ENCODE measurements at places on chromosomes 12 and 14.

- DNase-seq = no peak
Observed at GRCh38 chr14:104001003-104001402, 58.7 kb upstream of the RD3L start.

DNA sequence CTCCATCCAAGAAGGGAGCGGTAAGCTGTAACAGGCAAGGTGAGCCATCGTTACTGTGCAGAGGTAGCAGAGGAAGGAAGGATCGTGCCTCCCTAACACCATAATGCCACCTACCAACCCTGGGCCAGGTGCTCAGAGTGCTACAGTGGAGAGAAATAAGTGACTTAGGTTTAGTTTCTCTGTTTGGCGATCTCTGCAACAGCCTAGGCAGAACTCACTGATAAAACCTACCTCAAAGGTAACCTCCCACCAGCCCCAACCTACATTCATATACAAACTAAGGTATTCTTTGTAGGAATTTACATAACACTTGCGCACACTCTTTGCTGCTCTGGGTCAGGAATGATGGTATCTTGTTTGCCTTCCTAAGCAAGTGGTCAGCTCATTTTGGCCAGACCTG lies 93.4 kb upstream of the TMEM132D start:
- DNase-seq = no peak

GRCh38 chr12:65955452-65955851 lies 131.2 kb downstream of the HMGA2 start:
- no peak for DNase-seq

GRCh38 chr14:55754471-55754870 lies 174.5 kb downstream of the KTN1 start:
- DNase-seq = no peak

DNA sequence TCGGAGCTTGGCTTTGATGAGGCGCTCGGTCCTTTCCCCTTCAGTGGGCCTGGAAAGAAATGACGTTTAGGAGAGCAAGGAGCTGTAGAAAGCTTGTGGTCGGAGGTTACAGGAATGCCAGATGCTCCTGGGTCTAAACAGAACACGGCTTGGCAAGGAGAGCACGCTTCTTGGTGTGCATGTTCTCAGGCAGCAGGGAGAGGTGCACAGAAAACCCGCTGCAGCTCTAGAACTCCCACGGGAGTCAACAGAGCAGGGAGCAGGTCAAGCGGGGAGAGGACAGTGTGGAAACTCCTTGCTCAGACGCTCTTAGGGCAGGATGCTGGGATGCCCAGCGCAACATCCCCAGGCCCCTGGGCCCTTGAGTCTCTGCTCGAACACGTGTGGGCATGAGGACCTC lies 51.0 kb downstream of the SSH1 start:
- DNase-seq = no peak

- no peak for DNase-seq
Observed at GRCh38 chr12:109588461-109589239, 15.1 kb downstream of the MVK start.

DNA sequence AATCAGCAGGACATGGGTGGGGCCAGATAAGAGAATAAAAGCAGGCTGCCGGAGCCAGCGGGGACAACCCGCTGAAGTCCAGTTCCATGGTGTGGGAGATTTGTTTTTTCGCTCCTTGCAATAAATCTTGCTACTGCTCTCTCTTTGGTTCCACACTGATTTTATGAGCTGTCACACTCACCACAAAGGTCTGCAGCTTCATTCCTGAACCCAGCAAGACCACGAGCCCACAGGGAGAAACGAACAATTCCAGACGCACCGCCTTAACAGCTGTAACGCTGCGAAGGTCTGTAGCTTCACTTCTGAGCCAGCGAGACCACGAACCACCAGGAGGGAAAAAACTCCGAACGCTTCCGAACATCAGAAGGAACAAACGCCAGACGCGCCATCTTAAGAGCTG lies 2.8 kb upstream of the CNIH1 start:
- DNase-seq = no peak

DNA sequence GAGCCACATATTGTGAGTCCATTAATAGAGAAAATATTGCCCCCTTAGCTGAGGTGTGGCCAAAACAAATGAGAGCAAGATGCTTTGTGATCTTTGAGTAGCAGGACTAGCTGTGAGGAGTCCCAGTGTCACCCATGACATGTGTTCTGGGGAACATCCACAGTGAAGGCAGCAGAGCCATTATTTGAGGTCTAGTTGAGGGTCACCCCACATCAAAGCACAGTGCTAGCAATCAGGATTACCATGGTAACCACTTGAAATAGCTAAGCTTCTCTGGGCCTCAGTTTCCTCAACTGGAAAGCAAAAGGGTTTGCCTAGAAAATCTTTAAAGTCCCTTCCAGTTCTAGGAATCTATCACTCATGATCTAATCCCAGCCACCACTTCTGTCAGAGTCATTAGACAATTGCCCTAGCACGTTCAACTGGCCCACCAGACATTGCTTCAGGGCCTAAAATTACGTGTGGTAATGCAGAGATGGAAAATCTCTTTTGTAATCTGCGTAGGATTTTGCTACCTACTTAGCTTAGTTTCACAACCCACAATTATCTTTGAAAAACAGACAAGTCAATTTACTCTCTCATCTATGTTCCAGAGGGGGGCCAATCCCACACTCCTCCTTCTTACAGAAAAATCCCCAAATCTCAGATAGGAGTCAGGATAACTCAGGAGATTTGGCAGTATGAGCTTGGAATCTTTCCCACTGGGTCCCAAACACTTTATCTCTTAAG lies 251.2 kb upstream of the EGLN3 start:
- DNase-seq = no peak

- DNase-seq = no peak
Observed at GRCh38 chr14:52531481-52531880, 20.8 kb downstream of the TXNDC16 start.

DNA sequence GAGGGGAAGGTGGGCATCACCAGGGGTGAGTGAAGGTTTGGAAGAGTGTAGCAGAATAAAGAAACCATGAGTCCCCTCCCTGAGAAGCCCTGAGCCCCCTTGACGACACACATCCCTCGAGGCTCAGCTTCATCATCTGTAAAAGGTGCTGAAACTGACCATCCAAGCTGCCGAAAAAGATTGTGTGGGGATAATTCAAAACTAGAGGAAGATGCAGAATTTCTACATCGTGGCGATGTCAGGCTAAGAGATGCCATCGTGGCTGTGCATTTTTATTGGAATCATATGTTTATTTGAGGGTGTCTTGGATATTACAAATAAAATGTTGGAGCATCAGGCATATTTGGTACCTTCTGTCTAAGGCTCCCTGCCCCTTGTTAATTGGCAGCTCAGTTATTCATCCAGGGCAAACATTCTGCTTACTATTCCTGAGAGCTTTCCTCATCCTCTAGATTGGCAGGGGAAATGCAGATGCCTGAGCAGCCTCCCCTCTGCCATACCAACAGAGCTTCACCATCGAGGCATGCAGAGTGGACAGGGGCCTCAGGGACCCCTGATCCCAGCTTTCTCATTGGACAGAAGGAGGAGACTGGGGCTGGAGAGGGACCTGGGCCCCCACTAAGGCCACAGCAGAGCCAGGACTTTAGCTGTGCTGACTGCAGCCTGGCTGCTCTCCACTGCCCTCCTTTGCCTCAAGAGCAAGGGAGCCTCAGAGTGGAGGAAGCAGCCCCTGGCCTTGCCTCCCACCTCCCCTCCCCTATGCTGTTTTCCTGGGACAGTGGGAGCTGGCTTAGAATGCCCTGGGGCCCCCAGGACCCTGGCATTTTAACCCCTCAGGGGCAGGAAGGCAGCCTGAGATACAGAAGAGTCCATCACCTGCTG lies 7.0 kb downstream of the SERPINA1 start:
- no peak for DNase-seq

DNA sequence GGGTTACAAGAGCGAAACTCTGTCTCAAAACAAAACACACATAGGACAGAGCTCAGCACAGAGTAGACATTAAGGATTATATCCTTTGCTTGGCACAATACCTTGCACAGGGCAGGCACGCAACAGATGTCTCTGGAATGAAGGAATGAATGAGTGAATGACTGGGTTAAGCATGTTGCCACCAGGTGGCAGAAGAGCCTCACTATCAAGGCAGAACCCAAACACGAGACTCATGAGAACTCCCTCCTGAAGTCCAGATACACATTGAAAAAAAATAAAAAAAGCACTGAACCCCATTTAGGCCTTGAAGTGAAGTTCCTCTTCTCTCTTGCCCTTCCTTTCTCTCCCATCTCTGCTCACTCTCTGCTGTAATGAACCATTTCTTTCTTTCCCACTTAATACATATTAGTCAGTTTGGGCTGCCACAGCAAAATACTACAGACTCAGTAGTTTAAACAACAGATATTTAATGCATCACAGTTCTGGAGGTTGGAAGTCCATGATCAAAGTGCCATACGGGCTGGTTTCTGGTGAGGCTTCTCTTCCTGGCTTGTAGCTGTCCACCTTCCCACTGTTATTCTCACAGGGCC lies 26.6 kb upstream of the LTA4H start:
- DNase-seq = peak; percentile 60

GRCh38 chr14:97329701-97330100 lies 532.5 kb downstream of the VRK1 start:
- DNase-seq = no peak

GRCh38 chr14:91032248-91032647 lies 28.2 kb downstream of the RPS6KA5 start:
- no peak for DNase-seq

Measured in skin of body (tissue), 3 donors.